ENCODE measurements at places on chromosomes 1 and 21.

- DNase-seq, result peak; percentile 72
Observed at GRCh38 chr1:31936278-31936980, 1.7 kb downstream of the PTP4A2 start.

DNA sequence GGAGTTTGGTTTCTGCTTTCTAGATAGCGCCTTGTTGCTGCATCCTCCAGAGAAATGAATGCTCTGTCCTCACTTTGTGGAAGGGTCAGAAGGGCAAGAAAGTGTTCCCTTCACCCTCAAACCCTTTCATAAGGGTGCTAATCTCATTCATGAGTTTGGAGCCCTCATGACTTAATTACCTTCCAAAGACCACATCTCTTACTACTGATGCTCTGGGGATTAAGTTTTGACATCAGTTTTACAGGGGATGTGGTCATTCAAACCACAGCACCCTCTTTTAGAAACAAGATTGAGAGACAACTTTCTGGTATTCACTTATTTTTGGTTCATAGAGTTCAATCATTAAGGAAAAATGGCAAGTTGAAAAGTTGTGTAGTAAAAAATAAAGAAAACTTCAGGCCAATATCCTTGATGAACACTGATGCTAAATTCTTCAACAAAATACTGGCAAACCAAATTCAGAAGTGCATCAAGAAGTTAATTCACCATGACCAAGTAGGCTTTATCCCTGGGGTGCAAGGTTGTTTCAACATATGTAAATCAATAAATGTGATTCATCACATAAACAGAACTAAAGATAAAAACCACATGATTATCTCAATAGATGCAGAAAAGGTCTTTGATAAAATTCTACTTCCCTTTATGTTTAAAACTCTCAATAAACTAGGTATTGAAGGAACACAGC lies 442.1 kb downstream of the PTBP2 start:
- no peak for DNase-seq

DNA sequence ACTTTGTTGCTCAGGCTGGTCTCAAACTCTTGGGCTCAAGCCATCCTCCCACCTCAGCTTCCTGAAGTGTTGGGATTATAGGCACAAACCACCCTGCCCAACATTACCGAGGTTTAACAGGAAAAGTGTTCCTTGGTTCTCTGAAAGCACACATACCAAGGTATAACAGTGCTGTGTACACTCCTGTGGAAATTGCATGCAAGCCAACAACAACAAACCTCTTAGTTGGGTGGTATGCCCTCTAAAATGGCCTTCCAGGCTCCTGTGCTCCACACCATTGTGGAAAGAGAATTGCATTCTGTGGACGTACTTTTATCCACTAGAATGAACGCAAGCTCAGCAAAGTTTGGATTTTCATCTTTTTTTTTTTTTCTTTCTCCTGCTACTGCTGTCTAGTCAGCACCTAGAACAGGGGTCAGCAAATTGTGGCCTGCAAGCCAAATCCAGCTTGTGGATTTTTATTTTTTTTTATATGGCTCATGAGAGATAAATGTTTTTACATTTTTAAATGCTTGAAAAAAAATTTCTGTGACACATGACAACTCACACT lies 192.2 kb upstream of the TNR start:
- no peak for DNase-seq

- DNase-seq, result no peak
Observed at GRCh38 chr1:57996400-57996799, 550.1 kb downstream of the OMA1 start.

DNA sequence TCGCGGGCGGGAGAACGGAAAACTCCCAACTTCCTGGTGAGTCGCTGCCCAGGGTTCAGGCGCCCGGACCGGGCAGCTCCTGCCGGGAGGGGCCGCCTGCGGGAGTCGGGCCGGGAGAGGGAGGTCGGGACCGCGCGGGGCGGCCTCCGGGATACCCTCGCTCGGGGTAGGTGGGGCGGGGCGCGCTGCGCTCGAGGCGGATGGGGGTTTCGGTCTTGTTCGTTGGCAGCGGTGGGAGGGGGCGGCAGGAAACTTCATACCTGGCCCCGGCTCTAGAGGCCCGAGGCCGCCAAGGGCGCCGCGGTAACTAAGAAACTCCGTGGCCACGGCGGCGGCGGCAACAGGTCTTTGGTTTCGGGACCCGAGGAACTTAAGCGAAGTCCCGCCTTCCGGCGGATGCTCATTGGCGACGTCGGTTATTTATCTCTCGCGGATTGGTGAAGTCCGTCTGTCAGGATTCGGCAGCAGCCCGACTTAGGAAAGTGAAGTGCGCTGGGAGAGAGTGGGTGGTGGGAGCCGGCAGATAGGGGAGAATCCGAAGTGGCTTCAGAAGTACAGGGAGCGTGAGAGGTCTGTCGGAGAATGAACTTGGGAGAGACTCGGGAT lies 546 bp downstream of the NEK7 start:
- peak; percentile 91 for DNase-seq

DNA sequence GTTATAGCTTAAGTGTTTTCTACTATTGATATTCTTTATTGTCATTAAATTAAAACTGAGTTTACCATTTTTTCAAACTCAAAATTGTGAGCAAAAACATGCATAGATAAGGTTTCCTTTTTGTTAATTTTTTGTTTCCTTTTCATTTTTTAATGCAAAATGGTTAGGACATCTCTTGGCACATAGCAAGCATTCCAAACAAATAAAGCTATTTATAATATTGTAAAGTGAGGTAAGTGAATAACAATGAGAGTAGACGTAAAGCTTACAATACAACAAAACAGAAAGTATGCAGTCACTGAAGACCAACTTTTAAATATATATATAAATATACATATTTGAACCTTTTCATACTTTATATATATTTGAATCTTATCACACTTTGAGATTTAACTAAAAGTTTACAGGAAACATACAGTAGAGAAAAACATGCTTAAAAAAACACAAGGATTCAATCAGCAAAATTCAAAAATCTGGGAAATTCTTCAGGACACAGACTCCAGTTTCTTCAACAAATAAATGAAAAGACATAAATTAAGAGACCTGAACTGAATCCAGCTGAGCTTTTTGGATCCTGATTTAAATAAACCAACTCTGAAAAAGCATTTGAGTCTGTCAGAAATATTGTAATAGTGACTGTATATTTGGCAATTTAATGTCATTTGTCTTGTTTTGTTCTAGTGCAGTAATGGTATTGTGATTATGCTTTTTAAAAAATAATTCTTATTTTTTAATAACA lies 67.5 kb upstream of the SAMSN1 start:
- no peak for DNase-seq

DNA sequence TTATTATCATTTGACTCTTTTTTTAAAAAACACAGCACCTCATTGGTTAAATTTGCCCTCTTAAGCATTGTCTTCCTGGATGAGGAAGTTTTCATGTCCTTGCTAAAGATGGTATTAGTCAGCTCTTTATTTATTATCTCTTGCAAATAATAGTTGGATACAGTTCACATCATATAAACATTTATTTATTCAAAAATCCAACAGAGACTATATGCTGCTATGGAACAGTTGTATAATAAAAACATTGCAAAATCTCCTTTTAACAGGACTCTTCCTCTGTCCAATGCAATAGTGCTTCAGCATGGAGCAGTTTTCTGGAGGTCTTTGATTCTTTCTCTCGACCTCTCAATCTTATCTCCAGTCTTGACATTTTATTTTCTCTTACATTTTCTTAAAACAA lies 49.5 kb upstream of the VCAM1 start:
- DNase-seq, result no peak

- no peak for DNase-seq
Observed at GRCh38 chr1:16189921-16190621, 22.4 kb downstream of the ARHGEF19 start.

- no peak for DNase-seq
Observed at GRCh38 chr1:21903638-21904453, 33.3 kb downstream of the HSPG2 start.

- DNase-seq, result no peak
Observed at GRCh38 chr1:3237994-3238702, 169.1 kb downstream of the PRDM16 start.

DNA sequence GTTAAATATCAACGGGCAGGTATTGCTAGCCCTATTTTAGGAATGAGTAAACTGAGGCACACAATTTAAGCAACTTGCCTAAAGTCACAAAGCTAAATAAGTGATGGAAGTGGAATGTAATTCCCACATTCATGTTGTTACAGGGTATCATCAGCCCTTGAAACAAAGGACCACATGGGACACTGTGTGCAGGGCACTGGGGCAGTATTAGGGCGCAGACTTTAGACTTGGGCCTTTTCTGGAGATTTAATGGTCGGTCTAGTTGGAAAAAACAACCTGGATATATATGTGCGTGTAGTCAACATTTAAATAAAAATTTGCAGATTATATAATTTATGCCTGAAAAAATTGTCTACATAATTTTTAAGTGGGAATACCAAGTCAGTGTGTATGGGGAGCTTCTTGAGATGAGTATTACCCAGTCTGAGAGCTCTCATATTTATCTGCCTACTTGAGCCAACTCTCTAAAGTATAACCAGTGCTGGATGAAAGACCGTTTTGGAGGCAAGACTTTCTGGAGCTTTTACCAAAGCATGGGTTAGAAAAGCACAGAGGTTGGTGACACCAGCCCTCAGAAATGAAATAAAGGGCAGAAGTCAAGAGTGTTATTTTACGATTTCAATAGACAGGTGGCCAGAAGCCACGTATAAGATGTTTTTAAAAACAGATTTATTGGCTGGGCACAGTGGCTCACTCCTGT lies 1.6 kb downstream of the KDM1A start:
- no peak for DNase-seq

DNA sequence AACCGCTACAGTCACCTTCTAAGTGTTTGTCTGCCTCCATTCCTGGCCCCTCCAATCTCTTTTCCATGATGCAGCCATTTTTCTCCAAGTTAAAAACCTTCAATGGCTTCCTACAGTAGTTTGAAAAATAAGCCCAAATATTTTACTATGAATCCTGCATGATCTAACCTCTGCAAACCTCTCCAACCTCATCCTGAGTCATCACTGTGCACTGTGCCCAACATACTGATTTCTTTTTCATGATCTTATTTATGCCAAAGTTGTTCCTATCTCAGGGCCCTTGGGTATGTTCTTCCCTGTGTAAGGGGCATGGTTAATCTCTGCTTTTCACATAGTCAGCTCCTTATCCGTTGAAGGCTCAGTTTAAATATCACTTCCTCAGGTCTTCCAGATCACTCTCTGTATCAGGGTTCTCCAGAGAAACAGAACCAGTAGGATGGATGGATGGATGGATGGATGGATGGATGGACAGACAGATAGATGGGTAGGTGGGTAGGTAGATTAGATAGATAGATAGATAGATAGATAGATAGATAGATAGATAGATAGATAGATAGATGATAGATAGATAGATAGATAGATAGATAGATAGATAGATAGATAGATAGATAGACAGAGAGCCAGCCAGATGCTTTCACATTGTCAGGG lies 18.1 kb upstream of the PTPN14 start:
- DNase-seq, result no peak

DNA sequence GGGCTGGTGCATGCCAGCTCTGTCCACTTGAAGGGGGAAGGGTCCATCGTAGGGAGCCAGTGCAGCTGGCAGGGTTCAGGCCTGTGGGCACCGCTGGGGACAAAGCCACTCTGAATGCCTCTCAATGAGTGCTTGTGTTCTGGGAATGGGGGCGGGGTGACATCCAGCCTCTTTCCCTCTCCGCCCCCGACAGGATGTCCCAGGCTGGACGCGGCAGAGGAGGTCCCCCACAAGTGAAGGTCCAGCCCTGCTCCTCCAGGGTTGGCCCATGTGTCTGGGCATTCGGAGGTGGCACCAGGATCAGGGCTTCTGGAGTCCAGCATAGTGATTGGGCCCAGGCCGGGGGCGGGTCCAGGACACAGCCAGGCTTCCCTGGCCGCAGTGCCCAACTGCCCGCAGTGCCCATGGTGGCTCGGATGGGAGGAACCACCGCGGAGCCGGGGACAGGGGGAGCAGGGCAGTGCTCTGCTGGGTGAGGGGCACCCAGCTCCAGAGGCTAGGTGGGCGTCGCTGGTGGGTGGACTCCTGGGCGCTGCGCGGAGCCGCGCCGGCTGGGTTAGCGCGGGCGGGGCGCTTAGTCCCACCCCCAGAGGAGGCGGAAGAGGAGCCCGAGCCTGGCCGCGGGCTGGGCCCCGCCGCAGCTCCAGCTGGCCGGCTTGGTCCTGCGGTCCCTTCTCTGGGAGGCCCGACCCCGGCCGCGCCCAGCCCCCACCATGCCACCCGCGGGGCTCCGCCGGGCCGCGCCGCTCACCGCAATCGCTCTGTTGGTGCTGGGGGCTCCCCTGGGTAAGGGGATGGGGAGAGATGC lies at the start of gene SHISA4:
Gene SHISA4, plus strand, starts transcription at position 617 of the 808 bp plus-strand sequence. Its CDS starts 97 bp downstream, at position 714.
- no peak for DNase-seq

GRCh38 chr1:168092566-168093355 lies 44.0 kb downstream of the GPR161 start:
- DNase-seq, result no peak

DNA sequence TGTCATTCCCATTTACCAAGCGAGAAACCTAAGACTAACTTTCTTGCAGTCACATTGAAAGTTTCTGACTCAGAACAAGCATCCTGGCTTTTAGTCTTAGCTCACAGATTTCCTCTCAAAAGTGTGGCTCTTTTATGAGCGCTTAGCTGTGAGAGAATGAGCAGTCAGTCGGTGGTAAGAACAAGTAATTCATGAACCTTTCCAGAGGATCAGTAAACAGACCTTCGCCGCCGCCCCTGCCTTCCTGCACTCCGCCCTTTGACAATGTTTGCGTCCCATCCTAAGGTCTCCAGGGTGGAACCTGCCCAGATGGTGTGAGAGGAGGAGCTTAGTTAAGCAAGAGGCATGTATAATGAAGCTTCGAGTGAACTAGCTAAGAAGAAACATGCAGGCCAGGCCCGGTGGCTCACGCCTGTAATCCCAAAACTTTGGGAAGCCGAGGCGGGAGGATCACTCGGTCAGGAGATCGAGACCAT lies 142.4 kb downstream of the GLUL start:
- peak; percentile 94 for DNase-seq

GRCh38 chr1:6464514-6464836 lies 1.5 kb downstream of the TNFRSF25 start:
- DNase-seq, result peak; percentile 73

- no peak for DNase-seq
Observed at GRCh38 chr1:228172591-228173527, 7.3 kb downstream of the IBA57 start.

- DNase-seq, result no peak
Observed at GRCh38 chr1:231814521-231814920, 187.9 kb downstream of the DISC1 start.

DNA sequence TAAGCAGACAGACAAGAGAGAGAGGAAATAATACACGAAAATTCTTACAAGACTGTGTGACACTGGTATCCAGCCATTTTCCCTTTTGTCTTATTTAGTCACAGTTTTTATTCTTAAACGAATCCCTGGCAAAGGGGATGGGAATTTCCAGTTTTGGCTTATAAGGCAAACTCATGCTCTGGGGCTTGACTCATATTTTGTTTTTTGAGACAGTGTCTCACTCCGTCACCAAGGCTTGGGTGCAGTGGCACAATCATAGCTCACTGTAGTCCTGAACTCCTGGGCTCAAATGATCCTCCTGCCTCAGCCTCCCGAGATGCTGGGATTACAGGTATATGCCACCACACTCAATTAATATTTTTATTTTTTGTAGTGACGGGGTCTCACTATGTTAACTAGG lies 31.9 kb downstream of the PTGER3 start:
- no peak for DNase-seq

Measured in activated CD4-positive, alpha-beta T cell treated with anti-CD3 and anti-CD28 coated beads, Interleukin-10, Interleukin-2, amounts not matched to agents 100 ng/mL and 50 ng/mL, durations not matched to agents 16 hours and 8 hours (primary cell).